ENCODE measurements at places on chromosomes 16 and 17.

DNA sequence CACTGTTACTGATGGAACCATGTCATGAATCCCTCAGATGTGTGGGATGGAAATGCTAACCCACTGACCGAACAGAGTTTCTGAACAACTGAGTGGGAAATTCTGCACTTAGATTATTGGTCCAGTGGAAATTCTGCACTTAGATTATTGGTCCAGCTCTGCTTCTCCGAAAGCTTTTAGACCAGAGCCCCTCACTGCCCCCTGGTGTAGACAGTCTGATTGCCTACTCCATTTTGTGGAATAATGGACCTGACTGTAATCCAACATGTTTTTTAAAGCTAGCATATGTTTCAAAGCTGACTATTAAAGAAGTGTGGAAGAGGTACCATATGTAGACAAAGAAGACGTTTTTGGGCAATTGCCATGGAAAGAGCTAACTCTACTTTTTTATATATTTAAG lies 50.3 kb upstream of the TBX2 start:
- DNase-seq = no peak

DNA sequence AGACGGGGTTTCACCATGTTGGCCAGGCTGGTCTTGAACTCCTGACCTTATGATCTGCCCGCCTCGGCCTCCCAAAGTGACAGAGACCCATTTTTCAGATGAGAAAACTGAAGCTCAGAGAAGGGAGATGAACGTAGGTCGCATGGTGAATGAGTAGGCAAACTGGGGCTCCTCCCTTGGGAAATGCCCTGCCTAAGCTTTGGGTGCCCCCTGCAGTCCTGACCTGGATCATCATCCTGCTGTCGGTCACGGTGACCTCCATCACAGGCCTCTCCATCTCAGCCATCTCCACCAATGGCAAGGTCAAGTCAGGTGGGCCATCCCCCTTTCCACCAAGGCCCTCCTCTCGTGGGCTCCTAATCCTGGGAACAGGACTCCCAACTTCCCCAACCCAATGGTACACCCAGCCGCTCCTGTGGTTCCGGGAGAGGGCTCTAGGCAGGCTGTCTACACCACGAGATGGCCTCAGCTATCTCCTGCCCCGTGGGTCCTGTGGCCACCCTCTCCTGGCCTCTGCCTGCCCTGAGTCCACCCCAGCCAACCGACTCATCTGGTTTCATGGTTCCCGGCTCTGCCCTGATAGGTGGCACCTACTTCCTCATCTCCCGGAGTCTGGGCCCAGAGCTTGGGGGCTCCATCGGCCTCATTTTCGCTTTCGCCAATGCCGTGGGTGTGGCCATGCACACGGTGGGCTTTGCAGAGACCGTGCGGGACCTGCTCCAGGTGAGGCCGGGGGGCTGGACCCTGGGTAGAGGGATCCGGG lies 4.7 kb downstream of the SLC12A3 start:
- DNase-seq = no peak

- no peak for DNase-seq
Measured at GRCh38 chr16:89146211-89147005, 25.1 kb upstream of the CDH15 start.

DNA sequence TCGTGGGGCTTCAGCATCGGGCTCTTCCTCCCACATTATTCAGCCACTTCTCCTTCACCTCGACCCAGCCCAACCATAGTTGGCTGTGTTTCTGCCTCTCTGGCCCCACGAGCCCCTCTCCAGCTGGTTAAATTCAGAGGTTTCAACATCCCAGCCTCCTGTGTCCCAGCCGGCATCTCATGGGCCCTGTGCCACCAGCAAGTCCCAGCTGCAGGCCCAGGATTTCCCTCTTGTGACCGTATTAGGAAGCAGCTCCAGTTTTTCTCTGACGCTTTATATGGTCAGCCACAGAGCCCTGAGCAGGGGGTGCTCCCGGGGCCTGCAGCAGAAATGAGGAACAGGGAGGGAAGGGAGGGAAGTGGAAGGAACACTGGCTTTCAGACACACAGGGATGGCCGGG lies 27.4 kb downstream of the MYH11 start:
- DNase-seq = no peak

- DNase-seq = no peak
Measured at GRCh38 chr17:63629627-63630026, 7.4 kb downstream of the MAP3K3 start.

GRCh38 chr17:39018267-39019134 lies 51.3 kb upstream of the FBXO47 start:
- DNase-seq = no peak

- no peak for DNase-seq
Measured at GRCh38 chr17:49455272-49455861, 39.7 kb upstream of the NGFR start.

GRCh38 chr16:27303256-27304100 lies 10.3 kb upstream of the IL4R start:
- DNase-seq = no peak

DNA sequence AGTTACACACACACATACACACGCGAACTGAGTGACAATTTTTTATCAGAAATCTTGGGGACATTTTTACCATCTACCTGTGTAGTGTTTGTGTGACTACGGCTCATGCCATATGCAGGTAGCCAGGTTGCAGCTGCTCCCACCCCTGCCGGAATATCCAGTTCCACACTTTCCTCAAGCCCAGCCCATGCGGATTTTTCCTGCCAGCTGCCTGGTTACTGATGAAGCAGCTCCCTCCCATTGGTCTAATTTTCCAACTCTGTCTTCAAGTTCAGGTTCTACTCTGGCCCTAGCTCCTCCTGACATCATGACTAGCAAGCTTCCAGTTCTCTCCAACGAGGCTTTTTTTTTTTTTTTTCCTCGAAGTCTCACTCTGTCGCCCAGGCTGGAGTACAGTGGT lies 4.8 kb downstream of the GSG1L2 start:
- DNase-seq = no peak

- DNase-seq = no peak
Measured at GRCh38 chr16:17666293-17666692, 195.5 kb upstream of the XYLT1 start.

- DNase-seq = no peak
Measured at GRCh38 chr17:57313097-57313835, 56.9 kb downstream of the MSI2 start.

DNA sequence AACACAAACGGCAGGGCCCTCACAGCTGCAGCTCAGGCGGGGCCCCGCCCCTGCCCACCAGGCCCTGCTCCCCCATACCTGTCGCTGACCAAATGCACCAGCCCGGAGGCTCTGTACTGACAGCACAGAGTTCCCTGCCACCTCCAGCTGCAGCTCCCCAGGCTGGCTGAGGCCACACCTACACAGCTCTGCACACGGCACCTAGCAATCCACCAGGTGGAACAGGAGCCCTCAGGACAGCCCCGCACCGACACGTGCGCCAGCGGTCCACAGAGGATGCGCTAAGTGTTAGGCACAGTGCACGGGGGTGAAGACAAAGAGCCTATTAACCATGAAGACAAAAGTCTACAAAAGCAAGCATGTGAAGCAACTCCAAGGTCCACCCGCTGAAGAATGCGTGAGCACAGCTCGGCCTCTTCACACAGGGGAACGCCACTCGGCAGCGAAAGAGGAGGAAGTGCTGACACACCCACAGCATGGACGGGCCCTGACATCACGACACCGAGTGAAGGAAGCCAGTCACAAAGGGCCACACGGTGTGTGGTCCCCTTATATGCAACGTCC lies 5.4 kb downstream of the ZCCHC14 start:
- no peak for DNase-seq

- DNase-seq = no peak
Measured at GRCh38 chr16:74455619-74456289, 34.5 kb upstream of the CLEC18B start.

DNA sequence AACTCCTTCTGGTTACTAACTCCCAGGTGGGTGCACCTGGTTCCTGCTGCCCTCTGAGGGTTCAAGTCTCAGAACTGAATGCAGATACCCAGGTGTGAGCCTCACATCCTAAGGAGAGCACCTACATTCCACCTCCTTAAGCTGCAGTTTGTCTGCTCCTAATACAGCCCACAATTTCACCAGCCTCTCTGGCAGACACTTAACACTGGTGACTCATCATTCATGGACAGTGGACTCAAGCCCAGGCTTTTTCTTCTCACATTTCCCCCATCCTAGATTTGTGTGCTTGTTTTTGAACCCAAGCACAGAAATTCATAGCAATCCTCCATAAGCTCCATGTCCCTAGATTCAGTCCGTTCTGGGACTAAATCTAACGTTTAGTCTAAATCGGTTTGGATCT lies 7.0 kb upstream of the MAF start:
- DNase-seq = no peak

DNA sequence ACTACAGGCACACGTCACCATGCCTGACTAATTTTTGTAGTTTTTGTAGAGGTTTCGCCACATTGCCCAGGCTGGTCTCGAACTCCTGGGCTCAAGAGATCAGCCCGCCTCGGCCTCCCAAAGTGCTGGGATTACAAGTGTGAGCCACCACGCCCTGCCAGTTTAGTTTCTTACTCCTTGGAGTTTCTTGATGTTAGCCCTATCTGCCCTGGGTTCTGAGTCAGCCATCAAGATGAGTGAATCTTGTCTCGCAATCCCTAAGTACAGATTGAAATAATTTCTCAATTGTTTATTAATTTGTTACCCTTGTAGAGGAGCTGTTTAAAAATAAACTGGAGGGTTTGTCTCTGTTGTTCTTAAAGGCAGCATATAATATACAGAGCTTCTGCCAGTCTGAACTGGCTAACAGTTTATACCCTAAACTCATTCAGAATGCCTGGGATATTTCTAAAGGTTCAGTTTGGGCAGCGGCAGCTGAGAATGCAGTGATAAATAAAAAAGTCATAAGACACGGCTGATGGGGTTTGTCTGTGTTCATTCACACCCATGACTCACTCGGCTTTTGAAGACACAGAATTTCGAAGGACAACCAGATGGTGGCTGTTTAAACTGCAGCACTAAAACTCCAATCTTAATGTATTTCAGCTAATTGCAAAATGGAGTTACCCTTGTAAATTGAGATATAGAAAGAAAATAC lies 39.6 kb downstream of the GPRC5B start:
- no peak for DNase-seq

- peak; percentile 5 for DNase-seq
Measured at GRCh38 chr17:78214016-78214705, at the start of gene BIRC5. TSS of gene BIRC5 (plus strand) at chr17:78214253. CDS start at chr17:78214317, 64 bp downstream.

GRCh38 chr17:45131616-45132319 lies 547 bp downstream of the PLCD3 start:
- no peak for DNase-seq

- DNase-seq = no peak
Measured at GRCh38 chr16:79589601-79590102, 10.9 kb downstream of the MAF start.

GRCh38 chr17:28227316-28228108 lies 91.5 kb upstream of the TMEM97 start:
- DNase-seq = no peak

DNA sequence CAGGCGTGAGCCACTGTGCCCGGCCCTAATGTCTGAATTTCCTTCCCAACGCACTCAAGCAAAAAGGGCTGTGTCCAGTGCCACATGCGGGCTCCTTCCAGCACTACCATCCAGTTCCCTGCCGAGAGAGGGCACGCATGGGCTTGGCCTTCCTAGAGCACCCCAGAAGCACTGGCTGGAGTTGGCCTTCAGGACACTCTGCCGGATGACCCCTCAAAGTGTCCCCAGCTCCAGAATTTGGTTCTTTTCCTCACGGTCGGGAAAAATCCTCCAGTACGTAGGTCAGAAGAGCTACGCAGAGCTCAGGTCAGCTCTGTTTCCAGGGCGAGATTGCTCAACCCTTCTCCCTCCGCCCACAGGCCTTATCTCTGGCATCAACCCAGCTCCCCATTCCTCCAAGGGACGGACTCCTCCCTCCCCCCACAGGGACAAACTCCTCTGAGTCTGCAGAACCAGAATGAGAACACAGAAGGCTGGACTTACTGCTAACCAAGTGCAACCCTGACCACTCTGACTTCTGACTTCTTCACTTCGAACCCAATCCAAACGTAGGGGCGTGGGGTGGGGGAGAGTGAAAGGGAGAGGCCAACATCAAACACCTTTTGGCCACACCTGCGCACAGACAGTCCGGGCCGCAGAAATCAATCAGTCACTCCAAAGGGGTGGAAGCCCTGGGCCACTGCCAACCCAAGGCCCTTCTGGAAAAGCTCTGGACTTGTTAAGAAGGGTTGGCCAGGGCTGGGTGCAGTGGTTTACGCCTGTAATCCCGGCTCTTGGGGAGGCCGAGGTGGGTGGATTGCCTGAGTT lies 3.6 kb downstream of the CDC42EP4 start:
- DNase-seq = no peak

DNA sequence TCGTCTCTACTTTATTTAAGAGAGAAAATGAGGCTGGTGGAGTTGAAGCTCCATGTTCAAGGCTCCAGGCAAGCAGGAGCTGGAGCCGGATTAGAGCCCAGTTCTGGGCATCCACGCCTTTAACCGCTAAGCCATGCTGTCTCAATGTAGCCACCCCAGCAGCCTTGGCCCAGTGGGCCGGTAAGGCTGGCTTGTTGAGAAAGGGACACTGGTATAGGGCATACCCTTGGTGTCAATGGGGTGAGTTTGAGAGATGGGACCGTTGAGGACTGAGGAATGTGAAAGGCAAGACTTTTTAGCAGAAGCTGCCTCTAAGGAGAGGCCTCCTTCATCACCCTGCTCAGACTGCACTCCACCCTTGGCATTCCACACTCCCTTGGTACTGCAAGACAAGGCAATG lies 147.4 kb downstream of the CYLD start:
- DNase-seq = no peak

DNA sequence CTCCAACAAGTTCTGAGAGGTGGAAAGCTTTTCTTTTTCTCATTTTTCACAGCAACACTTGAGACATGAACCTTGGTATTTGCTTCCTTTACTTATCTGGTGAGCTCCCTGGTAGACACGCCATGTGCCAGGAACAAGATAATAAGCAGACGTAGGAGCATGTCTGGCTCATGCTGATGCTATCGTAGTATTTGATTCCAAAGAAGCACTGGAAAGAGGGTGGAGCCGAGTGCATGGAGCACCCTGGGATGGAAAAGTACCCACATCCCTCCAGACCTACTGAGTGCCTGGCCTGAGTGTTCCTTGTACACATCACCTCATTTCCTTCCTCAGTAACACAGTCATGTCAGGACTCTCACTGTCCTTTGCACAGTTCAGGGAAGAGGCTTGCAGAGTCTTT lies 231.0 kb downstream of the CBLN1 start:
- no peak for DNase-seq
